ENCODE measurements at places on chromosomes 16 and 17.

DNA sequence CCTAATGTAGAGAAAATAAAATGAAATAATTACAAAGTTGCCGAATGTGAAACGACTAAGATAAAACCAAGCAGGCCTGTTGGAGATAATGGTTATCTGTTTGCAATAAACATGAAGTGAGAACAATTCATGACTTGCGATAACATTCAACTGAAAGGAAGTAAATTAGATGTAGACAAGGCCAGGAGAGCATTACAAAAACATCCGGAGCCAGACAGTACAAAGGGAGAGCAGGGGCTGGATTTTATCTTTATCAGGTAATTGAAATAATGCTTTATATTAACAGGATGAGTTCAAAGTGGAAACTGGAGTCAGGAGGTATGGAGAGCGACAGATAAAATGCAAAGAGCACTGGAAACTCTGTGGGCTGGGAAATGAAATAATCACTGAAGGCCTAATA, 265.6 kb upstream of the GOT2 start:
- DNase-seq = no peak

GRCh38 chr16:80841231-80841630, 36.8 kb upstream of the CDYL2 start:
- no peak for DNase-seq

DNA sequence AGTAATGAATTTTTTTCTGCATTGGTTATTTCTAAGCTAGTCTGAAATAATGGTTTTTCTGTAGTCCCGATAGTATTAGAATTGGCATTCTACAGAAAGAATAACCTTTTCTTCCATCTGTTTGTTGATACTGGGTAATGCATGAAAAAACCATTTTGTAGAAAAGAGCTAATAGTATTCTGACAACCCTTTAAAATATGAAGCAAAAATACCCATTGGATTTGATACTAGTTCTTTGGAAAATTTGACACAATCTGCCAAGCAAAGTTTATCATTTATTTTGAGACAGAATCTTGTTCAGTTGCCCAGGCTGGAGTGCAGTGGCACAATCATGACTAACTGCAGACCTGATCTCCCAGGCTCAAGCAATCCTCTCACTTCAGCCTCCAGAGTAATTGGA, 366.8 kb upstream of the MON1B start:
- DNase-seq = no peak

DNA sequence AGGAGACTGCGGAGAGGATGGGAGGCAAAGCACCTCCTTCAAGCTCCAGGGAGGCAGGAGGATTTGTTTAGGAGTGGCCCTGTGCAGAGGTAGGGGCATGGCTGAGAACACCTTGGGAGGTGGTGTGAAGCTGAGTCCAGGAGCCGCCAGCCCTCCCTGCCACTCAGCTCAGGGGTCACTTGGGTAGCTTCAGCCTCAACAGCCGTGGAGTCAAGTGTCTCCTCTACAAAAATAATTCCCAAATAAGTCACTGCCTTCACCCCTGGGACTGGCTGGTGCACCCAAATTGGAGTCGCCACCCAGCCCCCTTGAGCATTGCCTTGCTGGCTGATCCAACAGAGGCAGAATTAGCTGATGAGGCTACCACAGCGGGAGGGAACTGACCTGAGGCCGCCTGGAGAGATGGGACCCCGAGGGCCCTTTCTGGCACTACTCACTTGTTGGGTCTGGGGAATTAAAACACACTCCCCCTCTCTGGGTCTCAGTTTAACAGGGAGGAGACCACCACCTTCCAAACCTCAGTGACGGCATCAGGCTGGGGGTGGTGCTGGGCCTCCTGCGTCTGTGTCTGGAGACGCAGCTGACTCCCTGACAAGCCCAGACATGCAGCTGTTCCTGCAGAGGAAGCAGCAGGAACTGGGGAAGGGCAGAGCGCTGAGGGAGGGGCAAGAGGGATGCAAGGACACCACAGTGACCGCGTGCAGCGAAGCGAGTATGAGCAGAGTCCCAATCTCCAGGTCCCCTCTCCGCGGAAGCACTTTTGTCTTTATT, 87.9 kb upstream of the TOB1 start:
- peak; percentile 24 for DNase-seq

Data from midbrain (tissue), 1 donor.